ENCODE measurements at places on chromosomes 6 and 20.

- peaks cover 10% of the 10 kb centered on the region for H3K36me3 ChIP-seq
- no peak for DNase-seq
- peaks cover 9% of the 10 kb centered on the region for H3K4me1 ChIP-seq
- H3K27ac ChIP-seq = no peak overlapping the region
- peaks cover 17% of the 10 kb centered on the region for H3K27me3 ChIP-seq
Measured at GRCh38 chr20:57440678-57441509, 49.7 kb downstream of the RBM38 start.

DNA sequence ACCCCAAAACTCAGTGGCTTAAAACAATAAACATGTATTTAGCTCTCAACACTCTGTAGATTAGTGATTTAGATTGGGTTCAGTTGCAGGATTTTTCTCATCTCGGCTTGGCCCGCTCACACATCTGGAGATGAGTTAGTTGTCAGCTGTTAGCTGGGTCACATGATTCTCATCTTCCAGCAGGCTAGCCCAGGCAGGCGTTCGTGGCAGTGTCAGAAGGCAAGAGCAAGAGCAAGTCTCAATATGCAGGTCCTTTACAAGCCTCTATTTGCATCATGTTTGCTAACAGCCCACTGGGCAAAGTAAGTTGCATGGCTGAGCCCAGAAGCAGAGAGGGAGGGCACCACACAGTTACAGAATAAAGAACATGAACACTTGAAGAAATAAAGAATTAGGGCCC lies 83.6 kb upstream of the MYLIP start:
- no peaks in the 10 kb centered on the region for H3K4me1 ChIP-seq
- H3K36me3 ChIP-seq = no peaks in the 10 kb centered on the region
- DNase-seq = no peak
- no peaks in the 10 kb centered on the region for H3K27me3 ChIP-seq
- no peak overlapping the region for H3K4me3 ChIP-seq

DNA sequence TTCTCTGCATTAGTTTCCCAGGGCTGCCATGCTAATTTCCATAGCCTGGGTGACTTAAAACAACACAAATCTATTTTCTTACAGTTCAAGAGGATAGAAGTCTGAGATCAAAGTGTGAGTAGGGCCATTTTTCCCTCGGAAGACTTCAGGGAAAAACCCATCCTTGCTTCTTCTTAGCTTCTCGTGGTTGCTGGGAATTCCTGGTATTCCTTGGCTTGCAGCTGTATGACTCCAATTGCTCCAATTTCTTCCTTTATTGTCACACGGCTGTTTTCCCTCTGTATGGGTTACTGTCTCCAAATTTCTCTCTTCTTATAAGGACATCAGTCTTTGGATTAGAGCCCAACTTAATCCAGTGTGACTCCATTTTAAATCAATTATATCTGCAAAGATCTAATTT lies 128.4 kb upstream of the JAG1 start:
- no peak overlapping the region for H3K27ac ChIP-seq
- no peaks in the 10 kb centered on the region for H3K36me3 ChIP-seq
- no peak overlapping the region for H3K4me3 ChIP-seq
- H3K4me1 ChIP-seq = no peaks in the 10 kb centered on the region
- H3K27me3 ChIP-seq = peaks cover 1% of the 10 kb centered on the region

DNA sequence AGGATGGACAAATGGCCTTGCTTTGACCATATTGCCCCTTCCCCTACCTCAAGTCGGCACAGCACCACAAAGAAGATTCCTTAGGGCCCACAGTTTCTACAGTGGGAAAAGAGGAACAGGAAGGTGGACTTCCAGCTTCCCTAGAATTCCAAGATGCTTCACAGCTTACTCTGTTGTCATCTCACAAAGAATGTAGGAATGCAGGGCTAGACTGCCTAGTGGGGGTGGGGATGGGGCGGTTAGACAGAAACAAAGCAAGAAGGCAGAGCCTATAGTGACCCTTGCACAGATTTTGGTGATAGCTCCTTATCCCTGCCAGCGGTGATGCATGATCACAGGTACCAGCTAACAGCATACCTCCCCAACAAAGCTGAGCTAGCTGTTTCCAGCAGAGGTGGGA lies 607.6 kb upstream of the MAN1A1 start:
- no peak for DNase-seq
- no peak overlapping the region for H3K27ac ChIP-seq
- H3K4me3 ChIP-seq = no peak overlapping the region
- no peaks in the 10 kb centered on the region for H3K27me3 ChIP-seq
- H3K36me3 ChIP-seq = no peaks in the 10 kb centered on the region

Data from HFFc6 (cell line).